Esophagus squamous epithelium (tissue), 5 donors: ENCODE measurements at places on chromosomes 6 and 20.
A peak's percentile ranks its signal among the peaks of the same experiment; 100 is the strongest.

GRCh38 chr6:35300848-35301247, 3.2 kb downstream of the DEF6 start:
- no peak for DNase-seq

DNA sequence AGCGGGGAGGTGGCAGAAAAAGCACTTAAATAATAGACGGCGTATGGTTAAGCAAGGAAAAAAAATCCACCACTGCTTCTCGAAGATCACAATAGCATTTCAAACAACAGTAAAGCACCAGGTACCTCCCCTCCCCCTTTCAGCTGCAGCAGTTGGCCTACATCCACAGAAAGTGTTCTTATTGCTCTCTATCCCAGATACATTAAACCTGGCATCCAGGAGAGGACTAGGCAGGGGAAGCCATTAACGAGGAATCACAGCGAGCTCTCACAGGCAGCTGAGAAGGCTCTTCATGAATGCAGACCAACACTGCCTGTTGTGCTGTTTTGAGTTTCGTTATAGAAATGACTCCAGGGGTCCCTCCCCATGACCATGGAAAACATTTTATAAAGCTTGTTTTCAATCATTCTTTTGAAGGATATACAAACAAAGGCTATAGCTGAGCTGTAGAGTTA, 11.8 kb downstream of the FYN start:
- no peak for DNase-seq

DNA sequence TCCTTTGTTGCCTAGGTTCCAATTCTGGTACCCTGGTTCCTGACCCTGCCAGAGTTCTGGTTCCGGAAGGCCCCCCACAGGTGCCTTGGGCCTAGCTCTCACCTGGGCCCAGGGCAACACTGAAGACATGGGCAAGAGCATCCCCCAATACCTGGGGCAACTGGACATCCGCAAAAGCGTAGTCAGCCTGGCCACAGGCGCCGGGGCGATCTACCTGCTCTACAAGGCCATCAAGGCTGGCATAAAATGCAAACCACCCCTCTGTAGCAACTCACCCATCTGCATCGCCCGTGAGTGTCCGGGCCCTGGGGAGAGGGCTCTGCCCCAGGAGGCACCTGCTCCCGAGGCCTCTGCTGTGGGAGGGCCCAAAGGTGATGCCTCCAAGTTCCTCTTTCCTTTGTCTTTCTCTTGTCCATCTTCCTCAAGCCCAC, at the start of gene ARMC12:
Gene ARMC12, plus strand, starts transcription at position 51 of the 431 bp plus-strand sequence. Its CDS starts 77 bp downstream, at position 128.
- DNase-seq: no peak

- no peak for DNase-seq
These were observed 518.2 kb upstream of the ID4 start for GRCh38 chr6:19319005-19319404.

GRCh38 chr6:117306227-117306790, 41.0 kb downstream of the VGLL2 start:
- DNase-seq: no peak

- DNase-seq: no peak
These were observed 86.8 kb downstream of the PLG start for GRCh38 chr6:160788806-160789205.

DNA sequence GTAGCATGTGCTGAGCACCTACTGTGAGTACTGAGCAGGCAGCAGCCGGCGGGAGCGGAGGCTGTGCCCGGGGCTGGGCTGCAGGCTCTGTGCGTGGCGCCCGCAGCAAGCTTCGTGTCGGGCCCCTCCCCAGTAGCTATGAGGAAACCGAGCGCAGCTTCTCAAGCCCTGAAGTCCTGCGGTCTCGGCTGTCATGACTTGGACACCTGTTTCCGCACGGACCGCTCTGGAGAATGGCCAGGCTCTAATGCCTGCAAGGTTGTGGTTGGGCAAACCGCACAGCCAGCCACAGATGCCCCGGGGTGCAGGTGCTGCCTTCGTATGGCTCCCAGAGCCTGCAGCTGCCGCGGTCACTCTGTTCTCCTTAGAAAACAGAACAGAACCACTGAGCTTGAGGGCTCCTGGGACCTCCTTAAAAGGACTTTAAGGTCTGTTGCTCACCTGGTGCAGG, 33.7 kb downstream of the PYGB start:
- DNase-seq: no peak

GRCh38 chr20:62555642-62556420, 80.0 kb upstream of the GATA5 start:
- no peak for DNase-seq

- DNase-seq: no peak
These were observed 22.2 kb downstream of the CHMP4B start for GRCh38 chr20:33833333-33833732.

DNA sequence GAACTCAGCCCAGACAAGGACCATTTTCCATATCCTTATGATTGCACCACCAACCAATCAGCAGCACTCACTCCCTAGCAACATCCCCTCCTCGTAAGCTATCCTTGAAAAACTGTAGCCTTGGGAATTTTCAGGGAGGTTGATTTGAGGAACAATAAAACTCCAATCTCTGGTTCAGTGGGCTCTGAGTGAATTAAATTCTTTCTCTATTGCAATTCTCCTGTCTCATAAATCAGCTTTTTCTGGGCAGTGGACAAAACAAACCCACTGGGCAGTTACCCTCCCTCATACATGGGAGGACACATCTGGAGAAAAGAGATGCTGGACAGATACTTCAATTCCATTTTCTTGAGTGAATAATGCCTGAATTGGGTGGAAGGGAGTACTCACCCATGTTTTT, 115.4 kb upstream of the STXBP5 start:
- no peak for DNase-seq

DNA sequence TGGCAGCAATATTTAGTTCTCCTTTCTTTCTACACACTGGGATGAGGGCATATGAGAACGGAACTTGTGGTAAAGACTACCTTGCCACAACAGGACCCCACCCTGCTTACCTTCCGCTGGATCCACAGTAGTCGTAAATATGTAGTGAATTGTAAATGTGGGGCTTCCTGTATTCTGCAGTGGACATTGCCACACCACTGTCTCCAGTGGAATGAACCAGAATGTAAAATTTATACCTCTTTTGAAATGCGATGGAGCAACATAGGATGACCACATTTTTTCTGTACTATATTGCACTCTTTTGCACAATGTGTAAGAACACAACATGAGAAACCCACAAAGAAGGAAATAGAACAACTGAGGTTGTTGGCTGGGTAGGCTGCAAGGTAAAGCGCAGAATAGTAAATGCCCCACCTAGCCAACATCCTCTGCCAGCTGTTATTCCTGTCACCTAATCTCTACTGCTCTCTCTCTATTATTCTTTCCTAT, 16.1 kb upstream of the RIPOR2 start:
- DNase-seq: peak; percentile 19

GRCh38 chr20:25398376-25399036, 7.9 kb upstream of the ABHD12 start:
- DNase-seq: no peak

DNA sequence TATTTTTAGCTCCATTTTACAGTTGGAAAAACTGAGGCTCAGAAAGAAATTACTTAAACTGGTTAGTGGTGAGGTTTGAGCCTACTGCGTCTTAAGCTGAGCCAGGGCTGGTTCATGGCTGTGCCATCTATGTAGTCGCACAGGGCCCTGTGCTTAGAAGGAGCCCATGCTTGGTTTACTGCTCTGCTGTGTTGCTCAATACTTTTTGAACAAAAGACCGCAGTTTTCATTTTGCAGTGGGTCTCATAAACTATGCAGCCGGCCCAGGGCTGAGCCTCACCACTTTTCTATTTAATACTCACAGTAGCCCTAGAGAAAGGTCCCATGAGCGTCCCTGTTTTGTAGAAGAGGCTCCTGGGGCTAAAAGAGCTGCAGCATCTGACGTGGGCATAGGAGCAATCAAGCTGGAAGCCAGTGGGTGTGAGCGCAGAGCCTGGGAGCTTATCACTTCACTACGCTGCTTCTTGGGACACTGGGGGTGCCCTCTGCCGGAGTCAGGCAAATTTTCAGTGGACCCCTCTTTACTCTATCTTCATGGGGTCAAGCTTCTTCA, 501 bp downstream of the SIRPB2 start:
- DNase-seq: no peak

DNA sequence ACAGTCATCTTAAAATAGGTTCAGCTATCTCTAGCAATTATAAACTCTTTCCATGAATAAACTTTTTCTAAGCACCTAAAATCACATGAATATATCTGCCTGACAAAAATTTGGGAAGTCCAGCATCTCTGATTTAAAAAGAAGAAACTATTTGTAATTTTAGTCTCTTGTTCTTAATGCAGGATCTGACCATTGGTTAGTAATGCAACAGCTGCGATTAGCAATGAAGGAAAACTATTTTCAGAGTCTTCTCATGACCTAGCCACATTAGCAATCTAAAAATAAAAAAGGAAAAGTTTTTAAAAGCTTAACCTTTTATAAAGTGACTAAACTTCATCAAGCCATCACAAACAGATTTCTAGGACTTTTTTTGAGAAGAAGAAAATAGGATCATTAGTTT, 97.5 kb downstream of the PTPRK start:
- DNase-seq: no peak

DNA sequence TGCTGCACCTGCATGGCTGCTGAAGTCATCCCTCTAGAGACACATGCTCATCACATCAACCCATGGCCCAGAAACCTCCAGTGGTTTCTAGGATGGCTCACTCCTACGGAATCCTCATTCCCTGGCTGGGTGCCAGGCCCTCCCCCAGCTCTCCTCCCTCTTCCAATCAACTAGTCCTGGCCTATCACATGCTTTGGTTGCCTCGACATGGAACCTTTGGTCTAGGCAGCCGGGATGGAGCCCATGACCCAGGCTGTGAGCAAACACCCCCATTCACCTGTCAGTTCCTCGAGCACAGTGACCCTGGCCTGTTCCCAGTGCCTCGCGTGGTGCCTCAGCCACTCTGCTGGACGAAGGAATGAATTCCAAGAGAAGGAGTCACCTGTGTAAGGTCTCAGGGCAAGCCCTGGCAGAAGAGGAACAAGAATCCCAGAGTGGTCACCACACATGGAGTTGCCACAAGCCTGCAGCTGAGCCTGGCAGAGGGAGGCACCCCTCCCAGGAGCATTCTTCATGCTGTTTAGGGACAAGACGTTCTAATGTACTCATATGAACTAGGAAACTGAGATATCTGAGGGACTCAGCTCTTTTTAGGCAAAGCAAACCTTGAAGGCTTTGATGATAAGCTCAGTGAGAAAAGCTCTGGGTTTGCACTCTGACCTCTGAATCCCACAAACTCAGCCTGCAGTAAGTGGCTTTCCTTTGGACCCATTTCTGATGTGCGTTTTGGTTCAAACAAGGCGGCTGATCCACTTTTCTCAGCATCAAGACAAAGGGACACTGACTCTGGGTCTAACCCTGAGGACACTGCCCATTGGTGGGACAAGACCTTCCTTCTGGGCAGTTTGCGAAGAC, 40.2 kb downstream of the PPP1R3G start:
- no peak for DNase-seq

- no peak for DNase-seq
These were observed 62.7 kb downstream of the DLGAP4 start for GRCh38 chr20:36368869-36369268.

GRCh38 chr6:150126641-150127291, 16.1 kb upstream of the PPP1R14C start:
- no peak for DNase-seq

DNA sequence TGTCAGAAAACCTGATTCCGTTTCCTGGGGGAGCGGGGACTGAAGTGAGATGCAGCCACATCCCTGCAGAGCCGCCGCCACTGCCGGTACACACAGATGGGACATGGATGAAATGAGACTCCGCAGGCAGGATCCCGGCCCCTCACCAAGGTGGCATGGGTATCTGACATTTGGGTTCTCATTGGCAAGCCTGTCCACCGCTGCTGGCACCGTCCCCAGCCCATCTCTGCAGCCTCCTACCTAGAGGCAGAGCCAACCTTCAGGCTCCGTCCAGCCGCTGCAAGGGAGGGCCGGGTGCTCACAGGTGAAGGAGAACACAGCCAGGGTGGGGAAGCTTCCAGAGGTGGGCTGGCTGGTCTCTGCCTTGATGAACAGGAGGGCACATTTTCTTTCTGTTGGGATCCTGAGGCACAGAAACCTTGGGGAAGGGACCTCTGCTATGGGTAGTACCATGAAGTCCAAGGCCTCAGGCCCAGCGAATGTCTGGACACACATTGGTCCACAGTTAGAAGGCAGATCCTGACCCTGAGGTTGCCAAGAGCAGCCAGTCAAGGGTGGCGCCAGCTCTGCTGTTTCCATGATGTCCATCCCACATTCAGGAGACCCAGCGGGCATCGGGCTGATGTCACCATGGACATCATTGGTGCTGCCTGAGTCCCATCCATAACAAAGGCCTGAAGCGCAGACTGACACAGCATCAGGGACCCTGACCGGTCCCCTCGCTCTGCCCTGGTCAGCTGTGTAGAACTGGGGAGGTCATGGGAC, 177.4 kb downstream of the TAF4 start:
- no peak for DNase-seq

DNA sequence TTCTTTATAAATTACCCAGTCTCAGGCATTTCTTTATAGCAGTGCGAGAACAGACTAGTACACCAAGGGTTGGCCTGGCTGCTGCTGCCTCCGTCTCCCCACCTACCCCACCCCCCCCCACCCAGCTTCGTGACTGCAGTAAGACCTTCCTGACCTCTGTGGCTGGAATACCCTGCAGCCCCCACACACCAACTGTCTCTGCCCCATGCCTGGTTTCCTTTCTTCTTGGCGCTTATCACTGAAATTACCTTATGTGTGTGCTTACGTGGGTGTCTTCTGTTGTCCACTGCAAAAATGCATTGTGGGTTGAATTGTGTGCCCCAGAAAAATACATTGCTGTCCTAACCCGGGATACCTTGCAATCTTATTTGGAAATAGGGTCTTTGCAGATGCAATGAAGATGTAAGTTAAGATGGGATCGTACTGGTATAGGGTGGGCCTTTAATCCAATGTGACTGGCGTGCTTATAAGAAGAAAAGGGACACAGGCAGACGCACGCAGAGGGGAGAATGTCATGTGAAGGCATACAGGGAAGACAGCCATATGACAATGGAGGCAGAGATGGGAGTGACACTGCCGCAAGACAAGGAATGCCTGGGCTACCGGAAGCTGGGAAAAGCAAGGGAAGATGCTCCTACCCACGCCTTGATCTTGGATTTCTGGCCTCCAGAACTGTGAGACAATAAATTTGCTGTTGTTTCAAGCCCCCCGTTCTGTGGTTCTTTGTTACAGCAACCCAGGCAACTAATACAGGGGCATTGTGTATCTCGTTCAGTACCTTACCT, 15.4 kb downstream of the SYNJ2 start:
- no peak for DNase-seq

- DNase-seq: no peak
These were observed 49.7 kb downstream of the TOP1 start for GRCh38 chr20:41078329-41078728.

- no peak for DNase-seq
These were observed 4.1 kb downstream of the TRPC4AP start for GRCh38 chr20:35088231-35089145.
